ENCODE measurements at places on chromosomes 1 and 21. TPM values are rescaled to one million over a fixed set of nuclear protein-coding genes. Genes with fewer than 3 reads are reported as not detected.

NLRP3 gene
- 0.94 TPM for polyA plus RNA-seq

SPRR2A gene
- polyA plus RNA-seq, result not detected

GRIK3 gene
- polyA plus RNA-seq, result 3.2 TPM

PRAMEF25 gene
- not detected for polyA plus RNA-seq

AUNIP gene
- polyA plus RNA-seq, result 3.0 TPM

PEX19 gene
- 86.5 TPM for polyA plus RNA-seq

KRTAP24-1 gene
- polyA plus RNA-seq, result not detected

LRRC3 gene
- polyA plus RNA-seq, result 5.2 TPM

LYPD8 gene
- polyA plus RNA-seq, result not detected

AMY2A gene
- polyA plus RNA-seq, result not detected

DNA sequence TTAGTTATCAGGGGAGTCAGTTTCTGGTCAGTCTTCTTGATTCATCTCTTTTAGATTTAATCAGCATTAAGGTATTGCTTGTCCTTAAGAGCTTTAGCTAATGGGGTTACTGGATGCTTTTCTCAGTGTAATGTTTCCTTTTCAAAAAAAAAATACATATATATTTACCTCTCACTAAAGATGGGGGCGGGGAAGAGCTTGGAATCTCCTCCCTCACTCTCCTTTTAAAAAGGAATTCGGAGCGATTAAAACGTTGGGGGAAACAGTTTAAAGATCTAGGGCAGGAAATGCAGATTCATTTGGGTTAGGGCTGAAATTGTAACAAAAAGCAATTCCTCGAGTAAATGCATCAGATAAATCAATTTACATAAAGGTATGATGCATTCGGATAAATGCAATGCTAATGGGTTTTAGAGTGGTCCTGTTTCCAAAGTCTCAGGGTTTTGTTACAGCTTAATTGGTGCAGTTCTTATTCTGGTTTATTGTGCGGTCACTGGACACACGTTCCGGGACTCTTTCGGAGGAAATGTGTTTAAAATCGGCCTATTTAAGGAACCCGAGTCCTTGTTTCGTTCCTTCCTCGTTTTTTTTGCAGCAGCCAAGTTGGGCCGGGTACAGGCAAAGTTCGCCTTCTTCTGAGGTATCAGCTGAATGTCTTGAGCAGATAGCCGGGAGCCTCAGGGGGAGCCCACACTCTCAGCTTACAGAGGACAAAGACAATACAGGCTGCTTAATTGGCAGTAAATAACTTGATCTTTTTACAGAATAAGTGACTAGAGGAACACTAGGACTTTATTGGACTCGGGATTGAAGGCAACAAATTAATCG lies 1.6 kb downstream of the LMO4 start:
- DNase-seq, result no peak

GRCh38 chr1:94553323-94553730 lies 11.8 kb upstream of the F3 start:
- DNase-seq, result no peak

DNA sequence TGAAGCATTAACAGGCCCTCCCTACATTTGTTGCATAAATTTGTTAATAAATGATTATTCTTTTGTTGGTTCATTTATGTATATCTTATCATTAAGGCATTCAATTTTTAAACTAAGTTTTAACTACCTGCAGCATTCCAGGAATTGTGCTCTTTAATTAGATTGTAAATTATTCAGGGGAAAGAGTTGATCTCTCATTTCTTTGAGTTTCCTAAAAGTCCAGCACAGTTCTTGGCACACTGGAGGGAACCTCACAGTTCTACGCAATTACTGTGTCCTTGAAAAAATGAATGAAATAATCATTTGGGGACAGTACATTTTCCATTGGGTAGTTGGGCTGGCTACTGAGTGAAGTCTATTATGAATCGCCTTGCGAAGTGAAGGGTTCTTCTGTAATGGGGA lies 493 bp upstream of the STXBP3 start:
- no peak for DNase-seq

GRCh38 chr1:37250371-37250770 lies 216.1 kb upstream of the GRIK3 start:
- DNase-seq, result no peak

- no peak for DNase-seq
Observed at GRCh38 chr1:80154176-80154575, 1147.6 kb upstream of the ADGRL4 start.

DNA sequence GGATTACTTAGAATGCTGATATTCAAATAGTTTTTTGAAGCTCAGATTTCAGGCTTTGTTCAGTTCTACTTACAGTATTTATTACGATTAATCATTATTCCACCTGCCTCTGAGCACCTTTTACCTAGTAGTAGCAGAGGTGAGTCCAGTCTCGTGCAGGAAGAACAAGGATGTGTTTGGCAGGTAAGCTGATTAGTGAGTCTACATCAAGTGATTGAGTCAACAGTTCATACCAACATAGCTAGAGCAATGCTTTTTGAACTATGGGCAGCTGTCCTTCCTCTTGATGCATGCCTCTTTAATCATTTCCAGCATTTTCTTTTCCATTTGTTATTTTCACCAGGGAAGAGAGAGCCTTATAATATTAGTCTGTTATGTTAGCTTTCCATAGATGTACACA lies 838.9 kb downstream of the USP25 start:
- DNase-seq, result no peak

GRCh38 chr1:163747855-163748254 lies 426.1 kb downstream of the NUF2 start:
- no peak for DNase-seq

- DNase-seq, result no peak
Observed at GRCh38 chr1:112337028-112337531, 58.9 kb upstream of the CTTNBP2NL start.

DNA sequence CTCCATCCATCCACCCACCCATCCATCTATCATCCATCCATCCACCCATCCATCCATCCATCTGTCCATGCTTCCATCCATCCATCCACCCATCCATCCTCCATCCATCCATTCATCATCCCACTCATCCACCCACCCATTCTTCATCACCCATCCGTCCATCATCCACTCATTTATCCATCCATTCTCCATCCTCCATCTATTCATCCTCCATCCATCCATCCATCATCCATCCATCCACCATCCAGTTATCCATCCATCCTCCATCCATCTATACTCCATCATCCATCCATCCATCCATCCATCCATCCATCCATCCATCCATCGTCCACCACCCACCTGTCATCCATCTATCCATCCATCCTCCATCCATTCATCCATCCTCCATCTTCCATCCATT lies 32.1 kb upstream of the ACTRT2 start:
- no peak for DNase-seq

- DNase-seq, result no peak
Observed at GRCh38 chr1:113871597-113872113, at the start of gene PTPN22. Gene PTPN22 (minus strand): TSS chr1:113871712.

- no peak for DNase-seq
Observed at GRCh38 chr21:21233051-21233450, 234.8 kb downstream of the NCAM2 start.

GRCh38 chr1:160835751-160836150 lies 26.9 kb downstream of the CD244 start:
- no peak for DNase-seq

DNA sequence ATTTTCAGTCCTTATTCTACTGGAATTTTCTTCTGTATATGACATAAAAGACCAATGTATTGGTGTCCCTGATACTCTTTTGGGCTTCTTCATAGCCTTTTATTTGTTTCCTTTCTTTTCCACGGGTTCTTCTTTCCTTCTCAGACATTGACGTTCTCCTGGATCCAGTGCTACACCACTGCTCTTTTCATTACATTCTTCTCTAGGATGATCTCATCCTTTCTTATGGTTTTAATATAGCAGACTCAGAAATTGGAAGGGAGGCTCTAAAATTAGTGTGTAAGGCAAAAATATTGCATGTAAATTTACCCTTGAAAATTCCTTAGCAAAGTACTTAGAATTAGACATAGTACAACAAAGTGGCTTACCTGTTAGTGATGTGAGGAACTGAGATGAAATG lies 65.3 kb downstream of the SELENOF start:
- no peak for DNase-seq

Data from renal pelvis (tissue), 12 donors.